ENCODE measurements at places on chromosomes 3 and 15.

GRCh38 chr3:39315420-39315819 is 14.1 kb upstream of the CCR8 start:
- DNase-seq: no peak

GRCh38 chr3:160841455-160841854 is 85.4 kb downstream of the PPM1L start:
- DNase-seq: no peak

- no peak for DNase-seq
Observed at GRCh38 chr15:77517579-77517978, 96.9 kb downstream of the HMG20A start.

DNA sequence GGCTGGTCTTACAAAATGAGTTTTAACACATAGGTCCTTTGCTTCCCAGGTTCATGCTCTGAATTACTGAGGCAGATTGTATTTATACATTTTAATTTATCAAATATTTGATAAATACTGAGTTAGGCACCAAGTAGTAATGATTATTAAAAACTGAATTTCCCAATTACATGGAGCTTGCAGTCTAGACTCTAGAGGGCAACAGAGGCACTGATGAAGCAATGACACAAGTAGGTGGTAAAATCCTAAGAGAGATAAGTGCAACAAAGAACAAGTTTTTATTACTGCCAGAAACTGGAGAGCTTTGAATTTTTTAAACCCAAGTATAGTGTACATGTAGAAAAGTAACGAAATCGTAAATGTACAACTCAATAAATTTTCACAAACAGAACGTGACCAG is 406.2 kb upstream of the RARB start:
- DNase-seq: no peak

DNA sequence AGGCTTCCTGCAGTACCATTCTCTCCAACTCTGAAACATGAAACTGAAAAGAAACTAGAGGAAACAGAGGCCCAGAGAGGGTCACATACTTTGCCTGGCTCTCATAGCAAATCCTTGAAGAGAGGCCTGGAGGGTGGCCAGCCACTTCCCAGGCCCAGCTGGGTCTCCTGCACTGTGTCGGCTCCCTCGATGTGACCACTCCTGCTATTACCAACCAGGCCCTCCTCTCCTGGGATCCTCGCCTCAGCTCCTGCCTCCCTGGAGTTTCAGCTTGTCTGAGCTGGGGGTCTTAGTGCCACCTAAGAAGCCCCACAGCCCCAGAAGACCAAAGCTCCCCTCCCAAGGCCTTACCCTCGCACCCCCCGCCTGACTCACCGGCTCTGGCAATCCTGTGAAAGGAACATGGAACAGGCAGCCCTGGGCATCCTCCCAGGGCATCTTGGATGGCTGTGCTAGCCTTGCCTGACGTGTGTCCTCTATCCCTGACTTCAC is 4.6 kb downstream of the LOXL1 start:
- peak; percentile 75 for DNase-seq

DNA sequence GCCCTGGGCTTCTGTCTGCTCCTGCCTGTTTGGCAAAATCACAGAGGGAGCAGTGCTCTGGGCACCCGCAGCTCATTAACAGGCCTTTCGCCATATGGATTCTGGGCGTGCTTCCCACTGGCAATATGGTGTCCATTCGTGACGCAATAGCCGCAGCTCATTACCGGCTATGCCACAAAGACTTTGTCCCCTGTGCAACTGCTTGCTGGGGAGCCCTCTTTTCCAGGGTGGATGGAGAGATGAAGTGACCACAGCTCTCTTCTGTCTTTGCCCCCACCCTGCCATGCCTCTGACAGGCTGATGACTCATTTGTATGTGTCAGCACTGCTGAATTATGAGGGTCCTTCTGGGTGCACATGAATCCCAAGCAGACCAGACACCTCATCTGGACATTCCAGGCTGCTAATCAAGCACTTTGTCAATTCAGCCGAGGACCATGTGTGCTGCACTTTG is 214.3 kb upstream of the FEZF2 start:
- peak; percentile 94 for DNase-seq

DNA sequence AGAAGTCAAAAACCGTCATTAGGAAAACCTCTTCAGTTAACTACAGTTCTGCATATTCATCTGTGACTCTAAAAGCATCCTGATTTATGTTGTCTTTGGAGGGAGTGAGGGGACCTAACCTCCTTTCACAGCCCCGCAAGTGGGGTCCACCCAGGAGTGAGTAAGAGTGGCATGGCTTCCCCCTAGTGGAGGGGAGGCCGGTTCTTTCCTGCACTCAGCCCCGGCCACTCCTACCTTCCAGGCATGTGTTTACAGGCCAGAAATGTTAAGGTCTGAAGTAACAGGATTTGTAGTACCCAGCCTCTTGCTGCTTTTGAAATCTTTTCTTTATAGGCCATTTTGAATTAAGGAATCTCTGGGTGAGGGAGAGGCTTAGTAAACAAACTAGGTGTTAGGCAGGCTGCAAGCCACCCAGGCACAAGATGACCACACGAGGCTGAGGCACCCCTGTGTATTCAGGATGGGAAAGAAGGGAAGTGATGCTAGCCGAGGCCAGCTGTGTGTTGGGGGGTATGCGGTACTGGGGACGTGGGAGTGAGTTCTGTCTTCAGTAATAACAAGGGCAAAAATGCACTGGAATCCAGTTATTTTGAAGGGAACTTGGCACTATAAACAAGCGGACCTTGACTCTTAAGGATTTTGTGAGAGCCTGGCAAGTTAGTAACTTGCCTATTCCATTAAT is 50.5 kb downstream of the CTDSPL start:
- DNase-seq: no peak

- DNase-seq: peak; percentile 39
Observed at GRCh38 chr3:189324538-189325138, 152.9 kb downstream of the TPRG1 start.

DNA sequence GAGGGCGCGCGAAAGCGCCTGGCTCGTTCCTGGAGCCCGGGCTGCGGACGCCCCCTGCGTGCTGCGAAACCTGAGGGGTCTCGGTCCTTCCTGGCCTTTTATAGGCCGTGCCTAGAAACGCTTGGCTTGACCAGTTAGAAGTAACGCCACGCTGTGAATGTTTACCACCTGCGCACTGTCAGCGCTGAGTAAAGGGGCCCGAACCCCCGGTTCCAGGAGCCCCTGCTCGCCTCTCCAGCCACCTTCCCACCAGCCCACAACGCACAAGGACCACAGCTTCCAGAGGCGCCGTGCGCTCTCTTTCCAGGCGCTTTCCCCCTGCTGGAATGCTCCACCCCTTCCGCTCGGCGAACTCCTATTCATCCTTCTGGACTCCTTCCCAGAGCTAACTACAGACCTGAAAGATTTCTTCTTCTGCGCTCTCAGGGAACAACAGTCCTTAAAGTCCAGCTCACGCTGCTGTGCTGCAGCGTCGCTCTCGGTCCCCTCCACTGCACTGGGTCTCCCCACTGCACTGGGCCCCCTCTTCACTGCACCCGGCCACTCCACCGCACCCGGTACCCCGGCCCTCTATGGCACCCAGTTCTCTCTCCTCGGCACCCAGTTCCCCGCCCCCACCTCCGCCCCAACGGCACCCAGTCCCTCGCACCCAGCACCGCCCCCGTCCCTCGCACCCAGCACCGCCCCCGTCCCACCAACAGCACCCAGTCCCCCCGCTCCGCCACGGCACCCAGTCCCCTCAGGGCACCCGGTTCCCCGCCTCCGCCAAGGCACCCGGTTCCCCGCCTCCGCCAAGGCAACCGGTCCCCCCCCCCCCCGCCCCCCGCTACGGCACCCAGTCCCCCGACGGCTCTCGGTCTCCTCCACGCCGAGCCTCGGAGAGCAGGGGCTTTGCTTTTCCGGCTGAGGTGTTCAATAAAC is 69.8 kb downstream of the SQOR start:
- no peak for DNase-seq

GRCh38 chr15:31238906-31239305 is 87.7 kb upstream of the KLF13 start:
- DNase-seq: no peak

DNA sequence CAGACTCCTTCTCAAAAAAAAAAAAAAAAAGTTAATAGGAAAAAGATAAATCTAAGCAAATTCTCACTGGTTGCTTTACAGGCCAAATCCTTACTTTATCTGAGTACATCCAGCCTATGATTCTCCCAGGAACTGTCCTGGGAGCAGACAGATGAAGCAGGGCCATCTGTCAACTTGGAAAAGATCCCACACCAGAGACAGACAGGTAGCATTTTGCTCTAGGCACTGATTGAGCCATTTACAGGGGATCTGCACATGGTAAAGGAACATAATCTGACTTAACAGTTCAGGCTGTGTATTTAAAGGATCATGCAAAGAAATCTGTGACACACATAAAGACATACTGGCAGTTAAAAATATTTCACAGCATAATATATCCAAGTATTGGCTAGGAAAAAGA is 1006.5 kb downstream of the TBL1XR1 start:
- no peak for DNase-seq

DNA sequence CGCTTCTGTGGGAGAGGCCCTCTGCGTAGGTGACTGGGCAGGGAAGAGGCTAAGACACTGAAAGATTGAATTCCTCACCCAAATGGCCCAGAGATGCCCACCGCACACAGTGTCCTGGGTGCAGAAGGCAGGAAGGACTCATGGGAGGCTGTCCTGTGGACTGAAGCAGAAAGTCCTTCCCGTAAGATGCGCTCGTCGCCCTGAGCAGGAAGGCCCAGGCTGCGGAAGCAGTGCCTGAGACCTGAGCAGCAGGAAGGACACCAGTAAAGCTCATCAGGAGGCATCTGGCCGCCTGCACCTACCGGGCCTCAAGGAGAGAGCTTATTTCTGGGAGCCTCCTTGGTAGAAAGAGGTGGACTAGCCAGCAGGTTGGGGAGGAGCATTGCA is 3.3 kb downstream of the PAK6 start:
- DNase-seq: no peak

DNA sequence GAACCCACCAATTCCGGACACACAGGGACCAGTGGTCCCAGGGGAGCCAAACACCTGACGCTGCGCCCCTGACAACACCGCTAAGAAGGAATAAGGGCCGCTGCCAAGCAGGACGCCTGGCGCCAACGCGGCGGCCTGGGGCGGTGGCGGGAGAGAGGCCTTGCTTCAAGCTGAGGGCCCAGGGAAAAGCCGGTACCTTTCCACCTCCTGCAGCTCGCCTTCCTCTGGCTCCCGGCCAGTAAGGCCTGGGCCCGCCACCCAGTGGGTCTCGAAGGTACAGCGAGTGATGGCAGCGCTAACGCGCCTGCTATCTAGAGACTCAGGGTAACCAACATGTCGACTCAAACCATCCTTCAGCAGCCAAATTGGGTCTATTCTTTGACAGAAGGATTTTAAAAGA is 1074.1 kb downstream of the SI start:
- no peak for DNase-seq

GRCh38 chr15:90986790-90987507 is 7.4 kb downstream of the PRC1 start:
- no peak for DNase-seq

DNA sequence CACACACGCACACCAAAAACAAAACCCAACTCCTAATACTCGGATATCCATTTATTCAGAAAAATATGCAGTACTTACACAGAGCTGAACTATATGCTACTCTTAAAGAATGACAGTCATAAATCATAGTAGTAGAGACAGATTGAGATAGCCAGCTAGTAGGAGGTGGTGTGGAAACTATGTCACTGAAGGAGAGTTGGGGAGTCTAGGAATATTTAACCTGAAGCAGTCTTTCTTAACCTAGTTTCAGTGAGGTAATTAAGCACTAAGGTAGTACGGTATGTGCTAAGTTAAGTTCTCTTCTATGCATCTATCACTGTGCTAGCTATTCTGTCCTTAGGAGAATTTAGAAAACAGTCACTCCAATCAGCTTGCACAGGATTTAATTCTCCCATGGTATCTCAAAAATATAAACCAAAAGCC is 54.2 kb downstream of the ANKRD28 start:
- no peak for DNase-seq

DNA sequence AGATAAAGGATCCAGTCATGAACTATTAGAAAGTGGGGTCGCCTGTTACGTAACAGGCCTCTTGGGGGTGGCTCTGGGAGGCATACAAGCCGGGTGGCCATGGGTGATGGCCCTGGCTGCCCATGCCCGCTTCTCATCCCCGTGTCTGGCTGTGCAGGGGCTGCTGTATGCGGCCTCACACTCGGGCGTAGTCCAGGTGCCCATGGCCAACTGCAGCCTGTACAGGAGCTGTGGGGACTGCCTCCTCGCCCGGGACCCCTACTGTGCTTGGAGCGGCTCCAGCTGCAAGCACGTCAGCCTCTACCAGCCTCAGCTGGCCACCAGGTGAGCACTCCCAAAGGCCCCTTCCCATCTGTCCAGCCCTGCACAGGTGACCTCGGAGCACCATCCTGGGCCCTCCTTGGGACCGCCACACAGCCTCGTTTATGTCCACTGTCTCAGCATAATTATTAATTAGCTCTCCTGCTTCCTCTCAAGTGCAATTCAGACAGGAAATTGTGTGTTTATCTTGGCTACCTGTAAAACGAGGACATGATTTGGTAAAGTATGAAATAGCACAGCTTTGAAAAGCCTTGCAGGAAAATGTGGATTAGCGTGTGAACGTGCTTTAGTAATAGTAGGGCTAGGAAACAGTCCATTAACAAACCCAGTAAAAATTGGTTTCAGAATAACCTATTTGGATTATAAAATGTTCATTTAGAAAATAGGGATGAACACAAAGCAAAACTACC is 8.1 kb downstream of the CIB1 start:
- no peak for DNase-seq

- DNase-seq: no peak
Observed at GRCh38 chr3:164897342-164897741, 181.0 kb downstream of the SI start.

DNA sequence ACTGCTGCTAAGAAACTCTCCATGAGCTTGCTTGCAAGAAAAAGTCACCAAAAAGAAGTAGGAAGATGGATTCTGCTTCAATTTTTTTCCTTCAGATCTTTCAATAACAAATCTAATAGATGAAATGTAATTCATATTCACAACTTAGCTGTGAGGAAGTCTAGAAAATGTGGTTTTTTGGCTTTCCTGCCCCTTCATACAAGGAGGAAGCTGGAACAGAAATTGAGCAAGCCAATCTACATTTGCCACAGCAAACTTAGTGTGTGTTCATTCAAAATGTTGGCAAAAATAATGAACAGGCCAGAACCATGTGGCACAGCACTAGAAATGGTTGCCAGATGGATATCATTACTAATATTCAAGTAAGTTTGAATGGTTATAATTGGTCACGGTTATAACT is 93.2 kb upstream of the NEDD4 start:
- DNase-seq: no peak

DNA sequence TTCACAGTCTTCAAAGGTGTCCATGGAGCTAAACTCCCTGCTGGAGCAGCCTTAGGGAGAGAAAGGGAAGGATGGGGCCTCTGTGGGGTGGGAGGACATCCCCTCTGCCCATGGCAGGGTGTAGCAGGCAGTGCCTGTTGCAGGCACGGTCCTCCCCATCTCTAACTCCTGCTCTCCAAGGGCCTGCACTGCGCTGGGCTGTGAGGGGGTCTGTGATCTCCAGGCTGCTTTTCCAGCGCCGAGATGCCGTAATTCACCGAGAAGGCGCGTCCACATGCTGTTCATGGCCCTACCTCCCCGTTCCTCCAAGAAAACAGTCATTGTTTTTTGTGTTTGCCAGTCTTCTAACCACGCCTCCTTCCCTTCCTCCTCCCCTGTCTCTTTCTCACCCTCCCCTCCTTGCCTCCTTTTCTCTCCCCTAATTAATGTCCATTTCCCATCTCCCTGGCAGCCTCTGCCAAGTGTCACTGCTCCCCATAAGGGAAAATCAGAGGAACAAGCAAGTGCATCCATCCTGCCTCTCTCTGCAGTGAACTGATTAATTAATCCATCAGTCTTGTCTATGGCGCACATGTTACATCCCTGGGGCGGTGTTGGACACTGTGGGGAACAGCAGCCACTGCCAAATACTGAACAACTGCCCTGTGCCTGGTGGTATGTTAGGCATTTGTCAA is 17.7 kb upstream of the LAMP3 start:
- DNase-seq: no peak

- no peak for DNase-seq
Observed at GRCh38 chr3:167716920-167717319, 17.8 kb downstream of the PDCD10 start.

All from GM04504 (cell line).